T-cell (primary cell): ENCODE measurements at places on chromosomes 7 and 10. TPM values are rescaled to one million over a fixed set of nuclear protein-coding genes. Genes with fewer than 3 reads are reported as not detected.

- H3K27ac ChIP-seq, result no peak overlapping the region
- H3K4me3 ChIP-seq, result no peak overlapping the region
- peaks cover 9% of the 10 kb centered on the region for H3K27me3 ChIP-seq
- H3K4me1 ChIP-seq, result no peaks in the 10 kb centered on the region
Measured at GRCh38 chr10:101712997-101713396, 18.0 kb upstream of the FBXW4 start.

DNA sequence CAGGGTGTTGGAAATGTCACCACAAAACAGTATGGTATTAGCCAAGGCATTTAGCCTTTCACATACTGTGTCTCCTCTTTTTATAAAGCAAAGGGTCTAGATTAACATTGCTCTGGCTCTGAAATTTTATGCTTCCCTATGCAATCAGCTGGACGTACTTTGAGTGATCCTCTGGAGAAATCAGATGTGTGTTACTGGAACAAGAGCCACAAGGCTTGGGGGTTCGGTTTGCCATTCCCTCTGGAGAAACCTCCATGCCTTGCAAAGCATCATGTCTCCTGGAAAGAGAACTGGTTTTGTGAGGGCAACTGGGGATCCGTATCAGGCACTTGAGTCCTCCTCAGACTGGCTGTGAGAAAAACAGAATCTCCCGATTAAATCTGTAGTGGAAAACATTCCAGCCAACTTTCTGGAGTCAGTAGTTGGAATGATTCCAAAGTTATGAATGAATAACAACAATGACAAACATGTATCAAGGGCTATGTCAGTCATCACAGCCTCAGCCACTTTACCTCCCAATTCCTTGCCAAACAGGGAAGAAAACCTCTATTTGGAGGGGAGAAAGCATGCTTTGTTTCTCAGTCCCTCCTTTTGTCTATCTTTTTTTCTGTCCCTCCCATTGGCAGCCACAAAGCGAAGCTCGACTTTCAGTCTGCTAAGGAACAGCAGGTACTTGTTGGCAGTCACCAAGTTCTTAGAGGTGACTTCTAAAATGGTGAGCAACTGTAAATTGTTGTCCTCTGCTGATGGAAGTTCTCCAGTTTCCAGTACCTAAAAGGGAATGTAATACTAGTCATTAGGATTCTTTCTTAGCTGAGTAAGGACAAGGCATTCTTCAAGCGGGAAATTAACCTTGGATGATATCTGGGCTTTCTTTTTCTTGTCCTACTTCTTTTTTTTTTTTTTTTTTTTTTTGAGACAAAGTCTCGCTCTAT, 864.8 kb upstream of the AUTS2 start:
- no peaks in the 10 kb centered on the region for H3K4me1 ChIP-seq
- H3K36me3 ChIP-seq, result no peaks in the 10 kb centered on the region
- DNase-seq, result no peak

KAT6B gene
- 48.5 TPM for total RNA-seq

DNA sequence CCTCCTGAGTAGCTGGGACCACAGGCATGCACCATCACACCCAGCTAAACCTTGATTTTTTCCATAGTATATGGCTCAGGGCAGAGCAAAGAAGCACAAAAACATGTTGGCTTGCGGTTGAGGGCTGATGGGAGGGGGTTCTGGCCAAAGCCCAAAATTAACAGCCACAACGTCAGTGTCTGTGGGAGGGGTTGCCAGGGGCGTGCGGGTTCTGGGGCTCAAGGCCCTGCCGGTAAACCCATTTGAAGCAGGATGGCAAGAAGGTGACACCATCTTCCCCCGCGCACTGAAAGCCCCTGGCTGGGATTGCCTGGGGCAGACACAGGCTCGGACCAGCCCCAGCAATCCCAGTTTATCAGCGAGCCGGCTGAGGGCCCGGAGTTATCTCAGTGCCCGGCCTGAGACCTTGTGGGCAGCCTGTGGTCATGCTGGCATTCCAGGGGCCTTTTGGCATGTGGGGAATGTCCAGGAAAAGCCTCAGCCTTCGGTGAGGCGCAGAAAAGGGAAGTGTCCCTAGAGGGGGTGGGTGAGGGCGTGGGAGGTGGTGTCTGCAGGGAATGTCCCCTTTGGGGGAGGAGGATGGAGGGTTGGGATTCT, 167.7 kb upstream of the TNRC18 start:
- no peaks in the 10 kb centered on the region for H3K27me3 ChIP-seq
- no peaks in the 10 kb centered on the region for H3K36me3 ChIP-seq
- no peak overlapping the region for H3K27ac ChIP-seq
- DNase-seq, result no peak

GLI3 gene
- 0.79 TPM for total RNA-seq

DNA sequence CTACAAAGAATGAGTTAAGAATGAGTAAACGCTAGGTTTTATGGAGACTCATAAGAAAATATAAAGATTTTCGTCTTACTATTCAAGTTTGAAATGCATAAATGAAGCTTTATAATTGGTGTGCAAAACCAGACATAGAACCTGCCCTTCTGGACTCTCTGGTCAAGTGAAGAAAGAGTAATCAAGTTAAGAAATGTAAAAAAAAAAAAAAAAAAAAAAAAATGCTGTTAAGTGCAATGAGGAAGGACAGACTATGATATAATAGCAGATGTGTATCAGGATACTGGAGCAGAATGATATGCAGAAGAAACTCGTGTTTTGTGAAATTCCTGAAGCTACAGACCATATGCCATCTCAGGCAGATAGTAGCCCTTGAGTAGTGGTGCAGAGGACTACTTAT, 5.6 kb downstream of the PCGF5 start:
- peaks cover 13% of the 10 kb centered on the region for H3K36me3 ChIP-seq
- no peak overlapping the region for H3K4me3 ChIP-seq
- H3K4me1 ChIP-seq, result peaks cover 7% of the 10 kb centered on the region
- H3K27me3 ChIP-seq, result no peaks in the 10 kb centered on the region

DNA sequence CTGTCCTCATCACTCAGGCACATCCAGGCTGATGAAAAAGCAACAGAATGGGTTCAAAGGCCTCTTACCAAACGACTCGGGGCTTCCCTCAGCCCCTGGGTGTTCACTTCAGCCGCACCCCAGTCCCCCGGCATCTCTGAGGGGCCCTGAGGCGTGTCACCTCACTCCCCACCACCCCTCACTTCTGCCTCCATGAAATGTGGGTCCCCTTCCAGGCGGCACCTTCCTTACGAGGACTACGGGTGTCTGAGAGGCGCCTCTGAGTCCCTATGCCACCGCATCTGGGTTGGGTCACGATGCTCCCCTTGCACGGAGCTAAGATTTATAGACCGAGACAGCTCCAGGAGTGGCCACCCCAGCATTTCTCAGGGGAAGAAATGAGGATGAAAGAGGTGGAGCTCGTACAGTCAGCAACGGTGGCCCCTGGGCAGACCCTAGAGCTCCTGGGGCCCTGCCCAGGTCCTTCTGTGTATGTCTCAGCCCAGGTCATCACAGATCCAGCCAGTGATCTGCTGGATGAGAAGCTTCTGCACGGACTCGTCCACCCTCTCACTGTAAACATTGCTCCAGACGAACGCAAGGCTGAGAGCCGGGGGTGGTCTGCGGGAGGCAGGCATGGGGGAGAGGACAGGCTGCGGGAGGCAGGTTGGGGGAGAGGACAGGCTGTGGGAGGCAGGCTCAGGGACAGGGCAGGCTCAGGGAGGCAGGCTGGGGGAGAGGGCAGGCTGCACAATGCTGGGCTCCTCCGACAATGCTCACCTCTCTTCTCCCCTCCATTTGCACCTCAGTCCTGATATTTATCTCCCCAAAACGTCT, 408.2 kb downstream of the DNAJB6 start:
- peaks cover 16% of the 10 kb centered on the region for H3K27me3 ChIP-seq
- no peak overlapping the region for H3K4me3 ChIP-seq
- no peak overlapping the region for H3K27ac ChIP-seq
- DNase-seq, result no peak
- no peaks in the 10 kb centered on the region for H3K4me1 ChIP-seq

AGAP3 gene
- 59.0 TPM for total RNA-seq

GRCh38 chr7:151130741-151131157, 36.7 kb downstream of the GBX1 start:
- no peaks in the 10 kb centered on the region for H3K27me3 ChIP-seq
- no peak overlapping the region for H3K4me3 ChIP-seq
- no peaks in the 10 kb centered on the region for H3K4me1 ChIP-seq
- no peak for DNase-seq
- H3K27ac ChIP-seq, result no peak overlapping the region

DNA sequence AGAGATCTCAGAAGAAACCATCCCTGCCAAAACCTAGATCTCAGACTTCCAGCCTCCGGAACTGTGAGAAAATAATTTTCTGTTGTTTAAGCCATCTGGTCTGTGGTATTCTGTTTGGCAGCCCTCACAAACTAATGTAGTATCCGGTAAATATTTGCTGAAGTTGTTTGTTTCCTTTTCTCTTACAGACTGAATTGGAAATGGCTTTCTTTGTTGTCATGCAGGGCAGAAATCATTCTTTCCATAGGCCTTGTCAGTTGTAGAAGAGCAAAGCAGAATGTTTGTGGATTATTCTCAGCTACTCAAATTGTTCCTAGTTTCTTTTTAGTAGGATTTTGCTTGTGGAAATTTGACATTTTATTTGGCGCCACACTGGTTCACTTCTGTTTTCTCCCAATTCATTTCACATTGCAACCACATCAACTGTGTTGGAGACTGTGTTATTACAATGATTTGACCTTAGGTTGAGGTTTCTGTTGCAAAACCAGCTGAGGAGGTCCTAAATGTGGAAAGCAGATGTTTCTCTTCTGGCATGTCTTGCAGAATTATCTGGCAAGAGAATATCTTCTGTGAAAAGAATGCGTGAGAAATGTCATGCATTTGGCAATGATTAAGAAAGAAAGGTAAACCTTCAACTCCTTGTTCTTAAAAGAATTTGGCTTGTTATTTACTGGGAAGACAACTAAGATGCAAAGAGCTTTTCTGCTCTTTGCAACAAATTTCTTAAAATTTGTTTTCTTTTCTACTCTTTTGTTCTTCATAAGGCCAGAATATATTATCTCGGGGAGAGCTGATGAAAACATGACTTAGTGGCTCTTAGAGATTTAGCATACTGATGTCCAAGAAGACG, 25.8 kb downstream of the ACTA2 start:
- H3K4me3 ChIP-seq, result no peak overlapping the region
- H3K36me3 ChIP-seq, result no peaks in the 10 kb centered on the region
- DNase-seq, result no peak
- H3K4me1 ChIP-seq, result no peaks in the 10 kb centered on the region

SGCE gene
- 1.9 TPM for total RNA-seq

DNA sequence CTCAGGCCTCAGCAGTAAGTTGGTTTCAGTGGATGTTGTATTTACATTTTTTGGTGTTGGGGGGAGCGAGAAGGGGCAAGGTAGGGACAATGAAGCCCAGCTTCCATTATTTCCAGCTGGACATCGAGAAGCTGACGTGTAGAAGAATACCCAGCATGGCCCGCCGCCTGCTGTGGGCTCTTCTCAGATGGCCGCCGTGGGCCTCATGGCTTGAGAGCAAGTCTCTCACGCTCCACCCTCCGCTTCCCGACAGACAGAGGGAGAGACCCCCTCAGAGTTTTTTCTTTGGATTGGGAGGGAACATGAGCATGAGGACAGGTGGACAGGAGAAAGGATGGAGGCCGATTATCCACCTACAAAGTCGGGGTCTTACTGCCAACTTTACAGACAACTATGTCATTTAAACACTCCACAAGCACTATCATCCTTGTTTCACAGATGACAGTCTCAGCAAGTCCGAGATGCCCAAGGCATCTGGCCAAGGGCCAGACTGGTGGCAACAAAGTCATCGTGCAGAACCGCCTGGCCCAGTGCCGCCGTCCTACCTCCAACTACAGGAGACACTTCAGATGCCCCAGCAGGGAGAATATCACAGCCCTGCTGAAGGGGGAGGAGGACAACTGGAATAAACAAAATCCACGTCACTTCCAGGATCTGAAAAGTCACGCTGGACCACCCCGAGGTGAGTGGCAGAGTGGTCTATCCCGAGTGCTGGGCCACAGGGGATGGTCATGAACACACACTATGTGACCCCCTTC, 195.9 kb downstream of the DIP2C start:
- no peak overlapping the region for H3K4me3 ChIP-seq
- no peaks in the 10 kb centered on the region for H3K4me1 ChIP-seq
- DNase-seq, result no peak
- H3K36me3 ChIP-seq, result no peaks in the 10 kb centered on the region

TMEM213 gene
- total RNA-seq, result not detected

GRCh38 chr10:122184254-122184653, 86.8 kb upstream of the BTBD16 start:
- no peak overlapping the region for H3K27ac ChIP-seq
- H3K4me3 ChIP-seq, result no peak overlapping the region
- no peaks in the 10 kb centered on the region for H3K36me3 ChIP-seq
- H3K4me1 ChIP-seq, result no peaks in the 10 kb centered on the region
- no peak for DNase-seq

GRCh38 chr7:150503581-150503980, 11.1 kb upstream of the GIMAP7 start:
- DNase-seq, result no peak
- H3K36me3 ChIP-seq, result no peaks in the 10 kb centered on the region
- H3K27me3 ChIP-seq, result no peaks in the 10 kb centered on the region
- H3K4me1 ChIP-seq, result peaks cover 49% of the 10 kb centered on the region
- H3K27ac ChIP-seq, result peak overlapping the region; percentile 81

GRCh38 chr10:76881477-76882220, 756.0 kb downstream of the KCNMA1 start:
- DNase-seq, result no peak
- H3K27me3 ChIP-seq, result no peaks in the 10 kb centered on the region
- no peaks in the 10 kb centered on the region for H3K36me3 ChIP-seq
- no peaks in the 10 kb centered on the region for H3K4me1 ChIP-seq
- no peak overlapping the region for H3K27ac ChIP-seq

DNA sequence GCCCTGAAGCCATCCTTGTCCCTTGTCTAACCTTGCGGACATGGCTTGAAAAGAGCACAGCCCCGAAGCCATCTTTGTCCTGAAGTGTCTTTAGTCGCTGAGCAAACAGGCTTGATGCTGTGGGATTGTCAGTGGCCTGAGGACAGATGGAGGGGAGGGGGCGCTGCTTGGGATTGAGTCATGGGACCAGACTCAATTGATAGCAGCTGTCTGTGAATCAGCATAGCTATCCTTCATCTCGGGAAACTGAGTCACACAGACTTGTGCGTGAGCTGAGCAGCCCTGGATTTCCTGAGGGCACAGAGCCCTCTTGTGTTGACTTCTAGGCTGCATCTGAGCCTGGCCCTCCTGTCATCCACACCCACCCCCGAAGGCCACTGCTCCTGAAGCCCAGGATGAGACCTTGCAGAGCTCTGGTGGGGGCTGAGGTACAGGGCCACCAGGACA, 14.4 kb downstream of the MYO1G start:
- peaks cover 17% of the 10 kb centered on the region for H3K36me3 ChIP-seq
- DNase-seq, result no peak
- no peak overlapping the region for H3K27ac ChIP-seq
- peaks cover 18% of the 10 kb centered on the region for H3K4me1 ChIP-seq

GLCCI1 gene
- 42.4 TPM for total RNA-seq

SERPINE1 gene
- total RNA-seq, result not detected

PON3 gene
- total RNA-seq, result 0.28 TPM
